NCI-H1694 treated with DMSO at 0.1 percent for 48 hours (cell line): ENCODE measurements at places on chromosomes 5 and 9.

DNA sequence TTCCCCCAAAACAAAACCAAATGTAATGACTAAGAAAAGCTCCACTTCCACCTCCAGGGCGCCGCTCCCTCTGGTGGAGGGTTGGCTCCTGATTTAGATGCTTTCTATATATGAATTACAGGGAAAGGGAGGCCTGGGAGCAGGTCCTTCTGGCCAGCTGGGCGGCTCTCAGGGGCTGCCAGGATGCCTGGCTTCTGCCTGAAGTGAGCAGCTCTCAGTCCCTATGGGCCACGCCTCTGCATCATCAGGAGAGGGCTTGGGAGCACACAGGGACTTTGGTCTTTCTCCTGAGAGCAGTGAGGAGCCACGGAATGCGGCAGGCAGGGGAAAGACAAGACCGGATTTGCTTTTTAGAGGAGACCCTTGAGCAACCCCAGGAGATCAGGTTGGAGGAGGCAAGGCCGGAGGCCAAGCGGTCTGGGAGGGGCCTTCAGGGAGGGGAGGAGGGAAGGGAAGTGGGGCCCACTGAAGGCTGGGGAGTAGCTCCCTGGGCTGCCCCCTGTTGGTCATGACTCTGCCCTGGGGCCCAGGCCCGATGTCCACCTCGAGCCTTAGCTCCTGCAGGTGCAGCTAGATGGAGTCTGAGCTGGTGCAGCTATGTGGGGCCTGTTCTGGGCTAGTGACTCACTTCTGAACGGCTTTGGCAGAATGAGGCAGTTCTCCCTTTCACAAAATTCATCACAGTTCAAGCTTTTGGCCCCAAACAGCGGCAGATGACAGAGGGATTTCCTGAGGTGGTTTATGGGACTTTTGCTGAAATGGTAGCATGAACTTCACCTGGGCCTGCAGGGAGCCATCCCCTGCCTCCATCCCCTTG lies 11.3 kb upstream of the GRHPR start:
- DNase-seq = no peak

DNA sequence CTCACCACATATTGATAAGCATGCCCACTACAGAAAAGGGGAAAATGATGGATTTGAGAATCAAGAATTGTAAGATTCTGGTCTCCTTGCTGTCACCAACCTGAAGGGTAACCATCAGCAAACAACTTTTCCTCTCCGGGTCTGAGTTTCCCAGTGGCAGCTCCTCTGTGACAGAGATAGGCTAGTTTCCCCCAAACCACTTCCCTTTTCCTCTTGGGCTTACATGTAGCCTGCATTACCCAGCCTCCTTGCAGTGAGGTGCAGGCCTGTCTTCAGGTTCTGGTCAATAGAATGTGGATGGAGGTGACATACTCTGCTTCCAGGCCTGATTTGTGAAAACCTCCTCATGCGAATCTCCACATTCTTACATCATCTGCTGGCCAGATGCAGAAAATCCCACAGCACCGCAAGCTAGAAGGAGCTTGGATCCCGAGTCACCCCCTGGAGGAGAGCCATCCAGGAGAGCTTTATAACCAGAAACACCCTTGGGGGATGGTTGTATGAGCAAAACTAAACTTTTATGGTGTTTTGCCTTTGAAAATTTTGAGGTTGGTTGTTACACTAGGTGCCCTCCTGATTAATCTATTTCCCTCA lies 206.1 kb downstream of the RGS3 start:
- no peak for DNase-seq

DNA sequence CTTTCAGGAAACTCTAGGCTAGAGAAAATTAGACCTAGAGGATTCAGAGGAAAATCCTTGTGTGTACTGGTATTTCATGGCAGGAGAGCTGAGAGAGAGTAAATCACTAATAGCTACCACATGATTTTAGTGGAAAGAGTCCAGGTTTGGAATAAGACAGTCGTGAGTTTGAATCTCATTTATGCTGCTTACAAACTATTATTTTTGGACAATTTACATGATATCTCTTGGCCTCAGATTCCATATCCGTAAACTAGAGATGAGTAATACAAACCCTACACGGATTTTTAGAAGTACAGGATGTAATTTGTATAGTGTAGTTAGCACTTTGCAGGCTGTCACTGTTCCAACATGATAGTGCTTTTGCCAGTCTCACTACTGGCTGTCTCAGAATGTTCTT lies 2.7 kb downstream of the IL31RA start:
- no peak for DNase-seq

GRCh38 chr5:56852228-56853000 lies 37.1 kb downstream of the MAP3K1 start:
- no peak for DNase-seq

DNA sequence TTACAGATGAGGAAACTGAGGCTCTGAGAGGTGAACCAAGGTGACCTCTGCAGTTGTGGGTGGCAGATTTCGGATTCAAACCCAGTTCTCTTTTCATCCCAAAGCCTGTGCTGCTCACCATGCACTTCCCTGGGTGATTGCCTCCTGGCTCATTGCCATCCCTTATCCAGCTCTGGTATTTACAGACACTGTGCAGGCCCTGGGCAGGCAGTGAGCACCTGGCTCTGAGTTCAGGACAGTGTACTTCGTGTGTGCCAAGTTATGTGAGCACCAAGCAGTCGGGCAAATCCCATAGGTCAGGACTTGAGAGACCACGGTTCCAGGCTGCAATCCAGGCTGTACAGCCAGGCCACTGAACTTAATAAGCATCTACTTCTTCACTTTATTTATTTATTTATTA lies 1.4 kb downstream of the LRSAM1 start:
- DNase-seq = no peak

DNA sequence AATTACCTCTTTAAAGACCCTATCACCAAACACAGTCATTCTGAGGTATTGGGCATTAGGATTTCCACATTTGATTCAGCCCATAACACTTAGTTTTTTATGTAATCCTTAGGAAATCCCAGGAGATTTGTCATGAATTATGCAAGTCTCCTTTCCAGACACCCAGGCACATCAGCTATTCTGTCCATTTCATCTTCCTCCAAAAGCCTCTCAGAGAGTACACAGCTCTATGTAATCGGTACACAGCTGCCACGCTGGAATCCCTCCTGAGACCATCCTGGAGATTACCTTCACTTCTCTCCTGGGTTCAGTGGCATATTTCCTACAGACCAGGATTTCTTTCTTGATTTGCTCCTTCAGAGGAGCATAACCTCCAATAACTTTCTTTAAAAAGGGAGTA lies 2309.8 kb upstream of the WWC1 start:
- no peak for DNase-seq

DNA sequence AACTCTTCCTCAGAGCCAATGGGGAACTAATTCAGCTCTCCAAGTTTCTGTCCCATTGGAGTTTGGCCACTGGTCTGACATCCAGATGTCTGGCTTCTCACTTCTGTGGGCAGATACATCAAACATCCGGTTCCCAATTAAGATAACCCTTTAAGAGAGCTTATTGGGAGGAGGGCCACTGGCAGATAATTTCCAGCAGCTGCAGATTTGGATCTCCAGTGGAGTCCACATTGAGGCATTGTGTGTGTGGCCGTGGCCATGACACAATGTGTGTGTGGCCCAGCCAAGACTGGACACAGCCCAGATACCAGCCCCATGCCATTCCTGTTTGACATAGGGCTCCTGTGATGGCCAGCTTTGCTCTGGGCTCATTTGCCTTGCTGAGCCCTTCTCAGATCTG lies 110.5 kb upstream of the MAP1B start:
- no peak for DNase-seq

- DNase-seq = no peak
These were observed 8.9 kb upstream of the C5orf58 start for GRCh38 chr5:170223906-170224305.

- DNase-seq = no peak
These were observed 266.5 kb downstream of the MSX2 start for GRCh38 chr5:174990909-174991308.

- DNase-seq = no peak
These were observed 113.0 kb upstream of the NTRK2 start for GRCh38 chr9:84556556-84556955.

- no peak for DNase-seq
These were observed 14.5 kb downstream of the PHAX start for GRCh38 chr5:126615286-126615685.

DNA sequence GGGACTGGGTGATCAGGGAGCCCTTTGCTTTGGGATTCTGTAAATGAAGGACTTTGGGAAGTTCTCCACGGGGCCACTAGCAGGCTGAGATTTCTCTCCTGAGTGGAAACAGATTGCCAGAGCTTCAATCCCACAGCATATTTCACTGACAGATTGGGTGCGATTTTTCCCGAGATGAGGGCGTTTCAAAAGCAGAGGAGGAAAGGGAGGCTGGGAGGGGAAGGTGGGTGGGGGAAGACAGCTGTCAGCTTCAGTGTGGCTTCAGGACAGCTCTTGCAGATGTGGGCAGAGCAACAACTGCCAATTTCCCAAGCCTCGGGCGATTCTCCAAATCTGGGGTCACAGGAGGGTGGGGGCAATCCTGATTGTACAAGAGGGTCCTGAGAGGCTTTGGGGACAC lies 258.5 kb upstream of the ADRA1B start:
- peak; percentile 33 for DNase-seq

GRCh38 chr5:135995976-135996375 lies 32.8 kb upstream of the TGFBI start:
- no peak for DNase-seq

- no peak for DNase-seq
These were observed 15.5 kb downstream of the B4GALT1 start for GRCh38 chr9:33151601-33152000.

- no peak for DNase-seq
These were observed 12.6 kb upstream of the NANS start for GRCh38 chr9:98043915-98044314.

DNA sequence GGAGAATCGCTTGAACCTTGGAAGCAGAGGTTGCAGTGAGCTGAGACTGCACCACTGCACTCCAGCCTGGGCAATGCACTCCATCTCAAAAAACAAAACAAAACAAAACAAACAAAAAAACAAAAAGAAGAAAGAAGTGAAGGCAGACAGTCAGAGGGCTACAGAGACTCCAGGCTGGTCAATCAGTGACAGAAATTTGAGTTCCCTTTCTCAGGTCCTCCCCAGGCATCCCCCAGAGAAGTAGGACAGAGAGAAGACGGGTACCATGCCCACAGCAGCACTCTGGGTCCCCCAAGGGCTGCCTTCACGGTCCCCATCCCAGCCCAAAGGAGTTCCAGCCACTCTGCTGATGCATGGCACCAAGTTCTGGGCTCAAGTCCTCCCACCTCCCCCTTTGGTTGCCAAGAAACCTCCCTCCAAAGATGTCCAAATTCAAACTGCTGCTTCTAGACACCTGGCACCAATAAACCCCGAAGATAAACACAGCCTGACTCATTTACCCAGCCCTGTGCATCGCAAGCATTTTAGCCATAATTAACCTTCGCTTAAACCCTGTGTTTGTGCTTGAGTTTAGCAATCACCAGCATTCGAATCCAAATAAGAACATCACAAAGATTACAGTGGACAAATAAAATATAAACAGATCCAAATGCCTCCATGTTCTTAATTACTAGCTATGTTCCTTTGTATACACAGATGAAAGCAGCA lies 24.0 kb downstream of the SEMA4D start:
- DNase-seq = no peak

DNA sequence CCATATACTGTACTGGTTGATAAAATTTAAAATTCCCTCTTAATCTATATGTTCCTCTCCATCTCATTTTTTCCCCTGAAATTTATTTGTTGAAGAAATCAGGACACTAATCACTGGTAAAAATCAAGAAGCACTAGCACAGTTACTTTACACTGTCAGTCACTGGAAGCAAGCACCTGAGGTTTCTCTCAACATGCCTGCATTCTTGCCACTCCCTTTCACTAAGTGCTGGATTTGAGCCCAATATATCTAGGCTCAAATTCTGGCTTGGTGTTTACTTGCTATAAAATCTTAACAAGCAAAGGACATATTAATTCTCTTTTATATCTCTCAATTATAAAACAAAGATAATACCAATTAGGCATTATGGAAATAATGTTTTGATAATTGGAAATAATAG lies 58.6 kb downstream of the DIAPH1 start:
- peak; percentile 81 for DNase-seq

DNA sequence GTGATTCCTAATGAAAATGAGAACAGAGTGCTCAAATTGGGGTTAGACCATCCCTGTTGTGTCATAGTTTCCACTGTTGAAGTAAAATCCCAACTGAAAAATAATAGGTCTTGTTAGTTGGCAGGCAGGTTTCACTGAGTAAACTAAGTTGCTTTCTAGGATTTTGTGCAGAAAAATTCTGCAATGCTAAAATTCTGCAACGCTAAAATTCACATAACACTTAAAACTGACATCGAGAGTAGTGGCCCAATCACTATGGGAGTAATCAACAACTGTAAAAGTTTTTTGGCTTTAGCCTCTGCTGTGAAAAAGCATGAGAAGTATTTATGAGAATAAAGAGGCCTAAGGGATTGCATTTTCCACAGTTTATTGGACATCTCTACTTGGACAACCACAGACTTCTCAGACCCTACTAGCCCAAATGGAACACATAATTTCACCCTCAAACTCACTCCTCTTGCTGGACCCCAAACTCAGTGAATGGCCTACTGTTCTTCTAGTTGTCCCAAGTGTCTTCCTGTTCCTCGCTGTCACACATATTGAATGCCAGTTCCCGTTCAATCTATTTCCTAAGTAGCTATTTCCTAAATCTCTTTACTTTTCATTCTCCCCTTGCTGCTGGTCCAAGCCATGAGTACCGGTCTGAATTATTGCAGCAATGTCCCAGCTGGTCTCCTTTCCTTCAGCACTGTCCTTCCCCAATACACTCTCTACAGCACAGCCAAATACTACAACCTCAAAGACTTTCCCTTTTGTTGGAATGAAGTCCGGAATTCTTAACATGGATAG lies 355.4 kb downstream of the PDE4D start:
- DNase-seq = no peak

- DNase-seq = no peak
These were observed 83.3 kb downstream of the HMCN2 start for GRCh38 chr9:130348881-130349280.

- no peak for DNase-seq
These were observed 38.5 kb upstream of the DEPDC1B start for GRCh38 chr5:60738461-60738860.

- DNase-seq = no peak
These were observed 268.8 kb upstream of the RFX3 start for GRCh38 chr9:3794635-3795034.

DNA sequence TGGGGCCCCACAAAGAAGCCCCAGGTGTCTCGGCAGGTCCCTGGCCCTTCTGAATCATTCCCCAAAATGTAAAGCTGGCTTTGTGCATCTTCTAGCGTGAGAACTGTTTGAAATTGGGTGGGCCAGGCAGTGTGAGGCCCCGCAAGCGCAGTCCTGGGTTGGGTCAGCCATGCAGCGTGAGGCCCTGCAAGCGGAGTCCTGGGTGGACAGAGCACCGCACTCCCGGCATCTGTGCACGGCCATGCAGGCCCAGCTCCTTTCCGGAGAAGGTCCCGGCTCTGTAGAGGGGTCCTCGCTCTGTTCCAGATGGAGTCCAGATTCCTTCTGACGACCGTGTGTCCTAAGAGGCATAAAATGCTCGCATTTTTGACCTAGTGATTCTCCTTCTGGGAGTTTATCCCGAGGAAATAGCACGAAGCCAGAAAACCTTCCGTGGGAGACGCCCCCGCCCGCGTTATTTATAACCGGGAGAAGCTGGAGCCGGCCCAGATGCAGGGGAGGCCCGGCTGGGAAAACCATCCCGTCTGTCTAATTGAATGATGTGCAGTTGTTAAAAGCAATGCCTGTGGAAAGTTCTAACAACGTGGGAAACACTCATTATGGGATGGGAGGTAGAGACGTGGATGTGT lies 19.4 kb upstream of the NOTCH1 start:
- DNase-seq = no peak

- DNase-seq = no peak
These were observed 544.6 kb upstream of the TRPC7 start for GRCh38 chr5:136909906-136910305.

- peak; percentile 55 for DNase-seq
These were observed 125.5 kb upstream of the FAM174A start for GRCh38 chr5:100409660-100410151.
